ENCODE measurements at places on chromosomes 4 and X. TPM values are rescaled to one million over a fixed set of nuclear protein-coding genes. Genes with fewer than 3 reads are reported as not detected.

Gene LINC00632
- 7.3 TPM for total RNA-seq

DNA sequence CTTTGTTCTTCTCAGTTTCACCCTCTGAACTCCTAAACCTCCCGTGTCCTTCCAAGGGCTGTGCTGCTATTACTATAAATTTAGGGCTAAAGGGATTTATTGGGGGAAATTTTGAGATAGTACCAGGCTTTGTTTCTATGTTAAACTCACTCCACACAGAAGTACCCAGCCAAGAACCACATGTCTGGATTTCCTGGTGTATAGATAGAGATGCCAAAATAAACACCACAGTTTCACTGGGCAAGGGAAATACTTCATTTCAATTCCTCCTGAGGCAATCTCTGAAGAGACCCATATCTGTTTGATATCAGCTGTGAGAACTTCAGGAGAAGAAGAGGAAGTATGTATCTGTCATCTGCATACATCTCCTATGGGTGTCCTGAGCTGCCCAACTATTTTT, 21.7 kb upstream of the CLNK start:
- no peaks in the 10 kb centered on the region for H3K27me3 ChIP-seq
- H3K36me3 ChIP-seq = no peaks in the 10 kb centered on the region
- no peaks in the 10 kb centered on the region for H3K4me1 ChIP-seq

GRCh38 chrX:150363561-150364346, 637 bp downstream of the MAMLD1 start:
- no peaks in the 10 kb centered on the region for H3K4me1 ChIP-seq
- no peak for DNase-seq
- no peak overlapping the region for H3K27ac ChIP-seq
- H3K27me3 ChIP-seq = peaks cover 35% of the 10 kb centered on the region
- H3K36me3 ChIP-seq = no peaks in the 10 kb centered on the region

GRCh38 chrX:31993637-31994036, 921.8 kb upstream of the FTHL17 start:
- H3K4me1 ChIP-seq = no peaks in the 10 kb centered on the region
- H3K27ac ChIP-seq = no peak overlapping the region
- H3K36me3 ChIP-seq = no peaks in the 10 kb centered on the region
- no peak overlapping the region for H3K4me3 ChIP-seq

DNA sequence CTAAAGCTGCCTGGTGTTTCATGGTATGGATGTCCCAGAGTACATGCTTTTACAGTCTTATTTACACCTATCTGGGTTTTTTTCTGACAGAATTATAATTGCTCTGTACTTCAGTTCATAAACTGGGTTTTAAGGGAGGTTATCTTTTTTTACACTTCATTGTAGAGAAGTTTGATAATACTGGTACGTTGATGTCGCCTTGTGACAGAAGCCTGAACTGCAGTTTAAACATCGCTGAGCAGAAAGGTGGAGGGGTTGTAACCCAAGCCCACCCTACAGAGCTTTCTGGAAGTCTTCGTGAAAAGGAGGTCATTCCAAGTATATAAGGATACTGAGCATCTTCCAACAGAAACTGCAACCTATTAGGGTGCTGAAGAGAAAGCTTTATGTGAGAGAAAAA, 46.4 kb downstream of the BEX1 start:
- no peak overlapping the region for H3K27ac ChIP-seq
- no peak for DNase-seq
- H3K4me1 ChIP-seq = no peaks in the 10 kb centered on the region
- H3K36me3 ChIP-seq = no peaks in the 10 kb centered on the region

DNA sequence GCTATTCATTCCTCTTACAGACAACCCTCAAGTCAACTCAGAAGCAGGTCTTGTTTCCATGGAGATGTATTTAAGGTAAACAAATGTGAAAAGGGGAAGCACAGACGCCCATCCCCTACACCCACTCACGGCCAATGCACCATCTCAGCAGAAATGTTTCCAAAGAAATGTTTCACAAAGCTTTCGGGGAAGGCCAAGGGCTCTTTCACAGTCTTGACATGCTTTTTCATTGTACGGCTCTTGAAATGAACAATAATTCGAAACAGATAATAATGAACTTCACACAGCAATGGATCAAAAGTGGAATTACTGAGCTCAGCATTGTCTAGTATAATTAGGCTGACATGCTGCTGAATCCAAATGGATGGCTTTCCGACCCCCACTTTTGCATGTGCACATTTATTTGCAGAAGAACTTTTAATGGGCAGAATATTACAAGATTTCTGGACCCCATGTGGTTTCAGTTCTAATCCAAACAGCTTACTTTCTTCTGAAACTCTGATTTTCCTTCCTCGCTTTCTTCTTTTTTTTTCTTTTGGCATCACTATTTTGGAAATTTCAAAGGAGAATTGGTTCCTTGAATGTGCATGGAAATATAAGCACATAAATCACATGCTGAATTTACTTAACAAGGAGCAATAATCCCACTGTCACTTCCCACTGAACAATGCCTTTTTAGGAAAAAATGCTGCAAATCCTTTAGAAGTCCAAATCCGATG, 160.9 kb downstream of the SMIM20 start:
- DNase-seq = no peak
- H3K27ac ChIP-seq = no peak overlapping the region
- H3K27me3 ChIP-seq = no peaks in the 10 kb centered on the region
